ENCODE measurements at places on chromosomes 16 and 17. TPM values are rescaled to one million over a fixed set of nuclear protein-coding genes. Genes with fewer than 3 reads are reported as not detected.

DNA sequence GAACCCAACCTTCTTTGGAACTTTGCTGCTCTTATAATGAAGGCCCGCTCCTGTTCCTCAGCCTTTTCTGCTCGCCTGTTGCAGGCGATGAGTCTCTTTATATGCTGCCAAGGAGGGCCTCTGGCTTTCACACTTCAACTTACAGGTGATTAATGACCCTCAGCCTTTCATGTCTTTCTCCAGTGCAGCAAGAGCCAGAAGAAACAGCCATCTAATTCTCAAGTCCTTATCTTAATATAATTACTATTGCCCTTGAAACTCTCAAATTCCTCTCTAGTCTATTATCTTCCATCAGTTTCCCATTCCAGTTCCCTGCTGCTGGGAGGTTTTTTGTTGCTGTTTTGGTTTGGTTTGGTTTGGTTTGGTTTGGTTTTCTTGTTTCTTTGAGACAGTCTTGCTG is 121.8 kb upstream of the MED13 start:
- no peak for DNase-seq

DNA sequence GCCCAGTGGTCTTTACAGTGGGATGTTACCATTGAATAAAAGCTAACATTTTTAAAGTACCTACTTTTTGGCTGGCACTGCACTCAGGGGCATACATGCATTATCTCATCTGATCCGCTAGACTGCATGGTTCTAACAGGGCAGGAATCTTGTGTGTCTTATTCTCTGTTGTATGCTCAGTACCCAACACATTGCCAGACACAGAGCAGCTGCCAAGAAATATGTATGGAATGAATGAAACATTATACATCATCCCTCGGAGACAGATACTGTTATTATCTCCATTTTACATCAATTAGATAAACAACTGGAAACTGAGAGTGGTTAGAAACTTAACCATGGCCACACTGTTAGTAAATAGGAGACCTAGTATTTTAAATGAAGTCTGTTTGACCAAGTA is 74.1 kb upstream of the CDH11 start:
- no peak for DNase-seq

- no peak for DNase-seq
Measured at GRCh38 chr16:57306676-57307341, 22.3 kb upstream of the PLLP start.

- DNase-seq: no peak
Measured at GRCh38 chr17:32019228-32019627, 12.0 kb downstream of the LRRC37B start.

DNA sequence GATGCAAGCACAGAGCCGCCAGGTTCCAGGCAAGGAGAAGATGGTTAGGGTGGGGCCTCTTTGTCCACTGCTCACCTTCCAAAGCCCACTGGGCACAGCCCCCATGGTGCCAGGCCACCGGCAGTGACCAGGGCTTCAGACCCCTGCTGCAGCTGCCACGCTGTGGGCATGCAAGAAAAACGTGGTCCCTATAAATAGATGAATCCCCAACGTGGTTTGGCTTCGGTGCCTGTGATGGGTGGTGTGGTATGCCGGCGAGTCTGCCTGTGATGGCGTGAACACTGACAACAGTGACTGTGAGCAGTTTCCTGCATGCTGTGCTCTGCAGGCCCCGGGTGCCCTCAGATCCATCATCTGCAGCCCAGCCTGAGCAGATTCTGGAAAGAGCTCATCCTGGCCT is 36.6 kb downstream of the RAB11FIP4 start:
- no peak for DNase-seq

GRCh38 chr17:50816771-50817751 is 18.3 kb upstream of the WFIKKN2 start:
- DNase-seq: peak; percentile 76

- no peak for DNase-seq
Measured at GRCh38 chr16:19698480-19699465, 19.3 kb downstream of the KNOP1 start.

DNA sequence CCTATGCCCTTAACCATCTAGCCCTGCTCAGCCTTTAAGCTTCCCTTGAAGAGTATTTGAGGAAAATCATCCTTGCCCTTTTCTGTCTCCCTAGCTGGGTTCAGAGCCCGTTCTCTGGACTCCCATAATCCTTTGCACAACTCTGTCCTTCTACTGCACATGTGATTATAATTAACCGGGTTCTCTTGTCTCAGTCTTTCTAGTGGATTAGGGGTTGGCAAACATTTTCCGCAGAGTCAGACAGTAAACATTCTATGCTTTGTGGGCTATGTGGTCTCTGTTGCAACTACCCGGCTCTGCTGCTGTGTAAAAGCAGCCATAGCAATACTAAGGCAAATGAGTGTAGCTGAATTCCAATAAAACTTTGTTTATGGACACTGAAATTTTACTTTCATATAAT is 80.0 kb downstream of the CDRT15 start:
- no peak for DNase-seq

- DNase-seq: no peak
Measured at GRCh38 chr17:77707546-77707945, 251.0 kb upstream of the TNRC6C start.

- DNase-seq: peak; percentile 90
Measured at GRCh38 chr16:1771188-1771863, at the start of gene NME3. NME3 (minus strand) TSS chr16:1771543; CDS start chr16:1771534, 9 bp downstream.

DNA sequence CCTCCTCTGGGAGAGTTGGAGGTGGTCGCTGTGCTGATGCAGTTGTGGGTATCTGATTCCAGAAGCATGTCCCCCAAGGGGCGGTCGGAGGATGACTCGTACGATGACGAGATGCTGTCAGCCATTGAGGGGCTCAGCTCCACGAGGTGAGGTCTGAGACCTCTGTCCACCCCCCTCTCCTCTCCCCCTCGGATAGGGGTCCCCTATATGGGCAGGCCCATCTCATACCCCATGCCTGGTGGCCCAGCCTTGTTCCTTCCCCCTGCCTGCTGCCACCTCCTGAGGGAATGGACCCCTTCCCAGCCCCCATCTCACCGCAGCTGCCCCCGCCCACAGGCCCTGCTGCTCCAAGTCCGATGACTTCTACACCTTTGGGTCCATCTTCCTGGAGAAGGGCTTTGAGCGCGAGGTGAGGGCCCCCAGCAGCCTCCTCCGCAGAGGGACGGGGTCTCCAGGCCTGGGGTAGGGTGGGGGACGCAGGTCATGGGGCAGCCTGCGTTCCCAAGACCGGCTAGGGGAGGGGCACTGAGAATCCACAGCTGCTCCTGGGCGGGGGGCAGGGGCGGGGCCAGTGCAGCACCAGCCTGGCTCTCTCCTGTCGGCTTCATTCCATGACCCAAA is 39.2 kb downstream of the ADCY7 start:
- no peak for DNase-seq

GRCh38 chr17:2237950-2238349 is 65.6 kb downstream of the SMG6 start:
- DNase-seq: no peak

DNA sequence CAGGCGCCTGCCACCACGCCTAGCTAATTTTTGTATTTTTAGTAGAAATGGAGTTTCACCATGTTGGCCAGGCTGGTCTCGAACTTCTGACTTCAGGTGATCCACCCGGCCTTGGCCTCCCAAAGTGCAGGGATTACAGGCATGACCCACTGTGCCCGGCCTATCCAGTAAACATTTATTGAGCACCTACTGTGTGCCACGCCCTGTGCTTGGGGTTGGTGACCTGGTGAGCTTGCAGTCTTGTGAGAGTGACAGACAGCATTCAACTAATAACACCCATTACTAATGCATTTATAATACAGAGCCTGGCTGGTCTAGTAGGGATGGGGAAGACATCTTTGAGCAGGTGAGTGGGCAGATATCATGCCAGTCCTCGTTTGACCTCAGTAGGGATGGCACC is 113.1 kb downstream of the SOCS1 start:
- no peak for DNase-seq

GRCh38 chr17:31417051-31417792 is 25.7 kb downstream of the RAB11FIP4 start:
- no peak for DNase-seq

- no peak for DNase-seq
Measured at GRCh38 chr17:66514227-66514806, 211.9 kb downstream of the PRKCA start.

GRCh38 chr17:75843577-75844529 is at the start of gene UNC13D:
UNC13D (minus strand) TSS chr17:75844404; CDS start chr17:75844337, 67 bp downstream.
- peak; percentile 36 for DNase-seq

DNA sequence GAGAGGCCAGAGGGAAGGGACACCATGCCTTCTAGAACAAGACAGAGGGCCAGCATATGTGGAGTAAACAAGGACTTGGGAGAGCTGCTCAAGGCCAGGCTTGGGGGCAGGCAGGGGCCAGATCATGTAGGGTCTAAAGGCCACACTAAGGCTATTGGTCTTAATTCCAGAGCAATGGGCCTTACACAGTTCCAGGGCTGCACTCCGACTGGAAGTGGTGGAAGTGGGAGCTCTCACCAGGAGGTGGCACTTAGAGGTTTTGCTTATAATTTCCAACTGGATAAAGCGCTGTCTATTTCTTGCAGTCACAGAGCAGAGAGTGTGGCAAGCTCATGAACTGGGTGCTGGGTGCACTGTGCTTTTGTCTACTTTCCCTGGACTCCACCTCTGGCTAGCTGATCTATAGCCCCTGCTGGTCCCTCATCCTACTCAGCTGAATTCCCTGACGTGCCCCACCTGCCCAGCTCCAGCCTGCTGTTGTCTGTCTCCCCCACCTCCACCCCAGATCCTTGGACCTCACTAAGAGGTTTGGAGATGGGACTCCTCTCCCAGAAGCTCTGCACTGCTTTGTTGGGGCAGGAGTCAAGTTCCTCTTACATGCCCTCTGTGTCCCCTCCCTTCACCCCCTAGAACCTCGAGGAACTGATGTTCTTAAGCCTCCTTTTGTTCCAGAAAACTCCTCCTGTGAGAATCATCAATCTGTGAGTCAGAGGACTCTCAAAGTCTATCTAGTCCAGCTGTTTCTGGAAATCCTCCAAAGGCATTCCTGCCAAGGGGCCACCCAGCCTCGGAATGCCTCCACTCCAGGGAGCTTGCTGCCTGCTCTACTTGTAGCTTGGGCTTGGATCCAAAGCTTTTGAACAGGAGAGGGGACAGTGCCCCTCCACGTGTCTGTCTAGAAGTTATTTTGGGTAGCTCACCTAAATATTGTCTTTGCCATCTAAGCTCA is 48.1 kb upstream of the KSR1 start:
- no peak for DNase-seq

DNA sequence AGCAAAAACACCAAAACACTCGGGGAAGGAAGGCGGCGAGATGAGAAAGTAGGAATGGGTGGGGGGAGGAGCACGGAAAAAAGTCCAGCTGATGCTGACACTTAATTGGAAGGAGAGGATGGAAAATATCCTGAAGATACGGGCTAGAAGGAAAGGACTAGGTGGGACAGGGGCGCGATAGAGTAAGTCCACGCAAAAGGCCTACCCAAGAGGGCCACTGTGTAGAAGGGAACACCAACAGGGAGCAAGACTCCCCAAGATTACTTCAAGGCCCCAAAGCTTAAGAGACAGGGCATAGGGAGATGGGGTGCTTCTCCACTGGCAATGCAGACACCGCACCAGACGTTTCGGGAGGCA is 736 bp downstream of the APPBP2 start:
- DNase-seq: peak; percentile 2

- no peak for DNase-seq
Measured at GRCh38 chr17:63700528-63701455, 867 bp upstream of the LIMD2 start.

GRCh38 chr16:14496047-14496770 is 133.9 kb downstream of the PARN start:
- no peak for DNase-seq

- no peak for DNase-seq
Measured at GRCh38 chr16:86437348-86437747, 73.0 kb upstream of the FOXF1 start.

- DNase-seq: no peak
Measured at GRCh38 chr17:8465356-8465755, 29.7 kb downstream of the NDEL1 start.

DNA sequence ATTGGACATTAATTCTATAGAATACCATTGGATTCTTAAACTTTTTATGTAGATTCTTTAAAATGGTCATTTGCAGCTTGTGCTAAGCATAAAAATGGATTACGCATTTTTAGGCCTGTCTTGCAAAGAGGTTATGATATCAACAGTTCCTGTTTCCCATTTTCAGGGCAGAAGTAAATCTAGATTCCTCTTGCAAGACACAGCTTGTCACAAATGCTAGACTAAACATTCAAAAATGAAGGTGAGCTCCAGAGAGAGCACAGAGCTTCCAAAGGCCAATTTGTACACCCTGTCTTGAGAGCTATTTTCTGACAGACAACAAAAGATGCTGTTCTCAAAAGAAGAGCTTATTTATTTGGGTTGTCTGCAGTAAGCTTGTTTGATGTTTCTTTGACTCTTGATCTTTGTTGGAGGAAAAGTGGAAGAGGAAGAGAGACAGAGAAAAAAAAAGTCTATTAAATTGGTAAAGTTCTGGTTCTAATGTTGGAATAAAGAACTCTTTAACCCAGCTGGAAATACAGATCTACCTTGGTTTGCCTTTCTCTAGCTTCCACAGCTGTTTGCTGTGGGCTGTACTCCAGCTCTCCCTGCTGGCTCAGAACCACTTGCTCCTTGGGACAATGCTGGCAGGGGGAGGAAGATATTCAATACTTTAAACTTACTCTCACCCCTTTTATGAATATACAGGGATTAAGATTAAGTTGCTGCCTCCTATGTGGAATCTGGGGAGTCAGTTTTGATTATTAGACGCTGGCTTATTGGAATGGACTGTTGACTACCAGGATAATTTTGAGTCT is 651.8 kb downstream of the CDH11 start:
- DNase-seq: no peak

DNA sequence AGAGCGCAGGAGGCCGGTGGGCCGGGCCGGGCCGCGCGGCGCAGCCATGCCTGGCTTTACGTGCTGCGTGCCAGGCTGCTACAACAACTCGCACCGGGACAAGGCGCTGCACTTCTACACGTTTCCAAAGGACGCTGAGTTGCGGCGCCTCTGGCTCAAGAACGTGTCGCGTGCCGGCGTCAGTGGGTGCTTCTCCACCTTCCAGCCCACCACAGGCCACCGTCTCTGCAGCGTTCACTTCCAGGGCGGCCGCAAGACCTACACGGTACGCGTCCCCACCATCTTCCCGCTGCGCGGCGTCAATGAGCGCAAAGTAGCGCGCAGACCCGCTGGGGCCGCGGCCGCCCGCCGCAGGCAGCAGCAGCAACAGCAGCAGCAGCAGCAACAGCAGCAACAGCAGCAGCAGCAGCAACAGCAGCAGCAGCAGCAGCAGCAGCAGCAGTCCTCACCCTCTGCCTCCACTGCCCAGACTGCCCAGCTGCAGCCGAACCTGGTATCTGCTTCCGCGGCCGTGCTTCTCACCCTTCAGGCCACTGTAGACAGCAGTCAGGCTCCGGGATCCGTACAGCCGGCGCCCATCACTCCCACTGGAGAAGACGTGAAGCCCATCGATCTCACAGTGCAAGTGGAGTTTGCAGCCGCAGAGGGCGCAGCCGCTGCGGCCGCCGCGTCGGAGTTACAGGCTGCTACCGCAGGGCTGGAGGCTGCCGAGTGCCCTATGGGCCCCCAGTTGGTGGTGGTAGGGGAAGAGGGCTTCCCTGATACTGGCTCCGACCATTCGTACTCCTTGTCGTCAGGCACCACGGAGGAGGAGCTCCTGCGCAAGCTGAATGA is 606 bp downstream of the THAP11 start:
- DNase-seq: peak; percentile 44

- no peak for DNase-seq
Measured at GRCh38 chr17:22512997-22513538, 820.7 kb downstream of the KCNJ18 start.

C1QTNF1 gene
- 3.1 TPM for total RNA-seq

CHST6 gene
- total RNA-seq: 4.3 TPM

HSD17B1 gene
- 0.88 TPM for total RNA-seq

RNF222 gene
- not detected for total RNA-seq

C17orf107 gene
- 2.1 TPM for total RNA-seq

ZPBP2 gene
- not detected for total RNA-seq

ESRP2 gene
- total RNA-seq: 103 TPM

RAMP2 gene
- total RNA-seq: not detected

RMI2 gene
- 63.2 TPM for total RNA-seq

G6PC1 gene
- total RNA-seq: not detected

KRTAP2-1 gene
- total RNA-seq: not detected
